ENCODE measurements at places on chromosomes 11 and 22. TPM values are rescaled to one million over a fixed set of nuclear protein-coding genes. Genes with fewer than 3 reads are reported as not detected.
A peak's percentile ranks its signal among the peaks of the same experiment; 100 is the strongest.

DNA sequence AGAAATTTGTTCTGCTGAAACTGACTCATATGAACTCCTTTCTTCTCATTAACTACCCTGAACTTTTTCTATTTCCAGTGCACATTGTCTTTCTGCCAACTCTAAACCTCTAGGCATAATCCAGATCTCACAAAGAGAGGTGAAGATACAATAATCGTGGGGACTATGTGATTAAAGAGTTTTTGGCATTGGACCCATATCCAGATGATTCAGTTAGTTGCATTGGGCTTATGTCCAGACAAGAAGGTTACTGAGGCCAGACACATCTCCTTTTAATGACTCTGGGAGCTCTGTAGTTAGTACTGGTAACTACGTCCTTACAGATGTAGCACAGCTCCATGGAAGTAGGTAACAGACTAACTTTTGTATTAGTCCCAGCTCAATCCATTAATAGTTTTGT, 273.0 kb downstream of the CASP12 start:
- no peak for DNase-seq
- no peak overlapping the region for H3K27ac ChIP-seq
- H3K4me3 ChIP-seq = no peak overlapping the region
- H3K27me3 ChIP-seq = no peaks in the 10 kb centered on the region
- no peaks in the 10 kb centered on the region for H3K36me3 ChIP-seq
- H3K4me1 ChIP-seq = no peaks in the 10 kb centered on the region

DNA sequence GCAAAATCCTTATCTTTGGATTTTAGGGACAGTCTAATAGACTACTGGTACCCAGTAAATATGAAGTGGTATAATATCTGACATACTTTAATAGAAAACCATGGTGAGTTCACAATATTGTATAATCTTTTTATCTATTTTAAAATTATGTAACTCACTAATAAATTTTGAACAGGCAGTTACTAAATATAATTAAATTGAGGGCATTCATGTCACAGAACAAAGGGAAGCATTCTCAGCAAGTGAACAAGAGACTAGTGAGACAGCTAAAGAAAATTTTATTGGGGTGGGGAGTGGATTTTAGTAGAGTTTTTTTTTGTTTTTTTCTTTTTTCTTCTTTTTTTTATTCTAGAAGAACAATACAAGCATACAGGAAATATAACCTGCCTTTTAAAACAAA, 55.0 kb downstream of the DNAJC24 start:
- no peak for DNase-seq
- H3K4me3 ChIP-seq = no peak overlapping the region
- no peaks in the 10 kb centered on the region for H3K4me1 ChIP-seq
- H3K36me3 ChIP-seq = no peaks in the 10 kb centered on the region
- no peaks in the 10 kb centered on the region for H3K27me3 ChIP-seq

- H3K27ac ChIP-seq = no peak overlapping the region
- no peak overlapping the region for H3K4me3 ChIP-seq
- no peak for DNase-seq
- H3K4me1 ChIP-seq = no peaks in the 10 kb centered on the region
- no peaks in the 10 kb centered on the region for H3K27me3 ChIP-seq
These were observed 138.9 kb upstream of the MTNR1B start for GRCh38 chr11:92830377-92831155.

GRCh38 chr11:108559904-108560303, 33.7 kb downstream of the EXPH5 start:
- no peaks in the 10 kb centered on the region for H3K4me1 ChIP-seq
- no peak overlapping the region for H3K4me3 ChIP-seq
- DNase-seq = no peak
- H3K27ac ChIP-seq = no peak overlapping the region
- H3K27me3 ChIP-seq = no peaks in the 10 kb centered on the region

- no peak for DNase-seq
- no peak overlapping the region for H3K4me3 ChIP-seq
- no peaks in the 10 kb centered on the region for H3K36me3 ChIP-seq
These were observed 453.6 kb downstream of the MN1 start for GRCh38 chr22:27347951-27348350.

DNA sequence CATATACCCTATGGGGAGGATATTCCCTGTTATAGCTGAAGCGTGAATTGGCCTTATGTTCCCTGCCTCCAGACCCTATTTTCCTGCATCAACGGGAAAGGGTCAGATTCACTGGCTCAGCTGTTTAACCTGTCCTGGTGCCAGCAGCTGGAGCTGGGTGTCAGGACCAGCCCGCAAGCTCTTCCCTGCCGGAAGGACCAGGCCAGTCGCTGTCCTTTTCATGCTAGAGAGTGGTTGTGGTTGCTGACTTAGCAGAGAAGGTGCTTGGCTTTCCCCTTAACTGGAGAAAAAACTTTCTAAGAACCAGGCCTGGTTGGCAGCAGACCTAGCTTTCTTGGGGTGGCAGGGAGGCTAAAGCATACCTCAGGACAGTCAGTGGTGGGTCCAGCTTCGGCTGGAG, 5.2 kb upstream of the SREBF2 start:
- H3K27ac ChIP-seq = no peak overlapping the region
- H3K27me3 ChIP-seq = no peaks in the 10 kb centered on the region
- no peak overlapping the region for H3K4me3 ChIP-seq

DNA sequence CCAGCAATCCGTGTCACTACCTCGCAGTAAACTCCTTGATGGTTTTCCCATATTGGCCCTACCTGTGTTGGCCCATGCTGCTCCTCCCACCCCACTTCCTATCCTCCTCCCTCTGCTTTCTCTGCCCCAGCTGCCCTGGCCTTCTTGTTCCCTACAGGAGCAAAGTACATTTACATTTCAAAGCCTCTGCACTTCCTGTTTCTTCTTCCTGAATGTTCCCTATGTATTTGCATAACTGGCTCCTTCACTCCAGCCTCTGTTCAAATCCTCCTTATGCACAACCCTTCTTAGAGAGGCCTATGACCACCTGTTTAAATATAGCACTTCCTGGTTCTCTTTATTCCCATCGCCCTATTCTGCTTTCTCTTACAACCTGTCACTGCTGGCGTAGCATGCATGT, 62.2 kb downstream of the PARVA start:
- H3K27me3 ChIP-seq = no peaks in the 10 kb centered on the region
- H3K27ac ChIP-seq = no peak overlapping the region
- H3K36me3 ChIP-seq = no peaks in the 10 kb centered on the region
- no peak overlapping the region for H3K4me3 ChIP-seq
- H3K4me1 ChIP-seq = no peaks in the 10 kb centered on the region
- no peak for DNase-seq

- peaks cover 29% of the 10 kb centered on the region for H3K4me1 ChIP-seq
- DNase-seq = peak; percentile 71
- H3K4me3 ChIP-seq = no peak overlapping the region
- H3K36me3 ChIP-seq = no peaks in the 10 kb centered on the region
- H3K27me3 ChIP-seq = no peaks in the 10 kb centered on the region
- no peak overlapping the region for H3K27ac ChIP-seq
These were observed 35.4 kb downstream of the SDHD start for GRCh38 chr11:112121981-112122615.

DNA sequence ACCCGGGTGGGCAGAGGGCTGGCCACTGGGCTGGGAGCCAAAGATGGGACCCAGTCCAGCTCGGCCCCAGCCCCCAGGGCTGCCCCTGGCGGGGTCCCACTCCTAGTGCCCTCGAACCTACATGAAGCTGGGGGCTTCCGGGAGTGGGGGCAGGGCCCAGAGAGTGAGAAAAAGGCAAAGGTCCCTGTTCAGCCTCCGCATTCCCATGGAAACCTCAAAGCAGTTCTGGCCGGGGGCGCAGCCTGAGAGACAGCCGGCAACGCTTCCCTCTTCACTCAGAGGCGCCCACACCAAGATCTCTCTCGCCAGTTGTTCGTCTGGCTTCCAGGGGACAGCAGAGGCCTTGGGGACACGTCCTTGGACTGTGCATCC, 22.4 kb upstream of the ARHGAP8 start:
- no peak for DNase-seq
- H3K4me1 ChIP-seq = peaks cover 15% of the 10 kb centered on the region
- H3K36me3 ChIP-seq = no peaks in the 10 kb centered on the region
- no peak overlapping the region for H3K4me3 ChIP-seq
- H3K27ac ChIP-seq = no peak overlapping the region

Gene SLC22A25
- not detected for polyA plus RNA-seq

Gene ABCG4
- polyA plus RNA-seq = not detected

Gene CSRP3
- polyA plus RNA-seq = not detected

Gene KCNE3
- polyA plus RNA-seq = 90.1 TPM

Gene ARRB1
- 66.5 TPM for polyA plus RNA-seq

Measured in CD14-positive monocyte (primary cell).